ENCODE measurements at places on chromosomes 2 and 18. TPM values are rescaled to one million over a fixed set of nuclear protein-coding genes. Genes with fewer than 3 reads are reported as not detected.

GRCh38 chr2:161420406-161421074 lies 4.4 kb downstream of the TBR1 start:
- no peak overlapping the region for H3K27ac ChIP-seq
- DNase-seq, result no peak
- no peaks in the 10 kb centered on the region for H3K36me3 ChIP-seq
- no peak overlapping the region for H3K4me3 ChIP-seq
- peaks cover 40% of the 10 kb centered on the region for H3K4me1 ChIP-seq

- no peaks in the 10 kb centered on the region for H3K36me3 ChIP-seq
- DNase-seq, result no peak
- no peak overlapping the region for H3K4me3 ChIP-seq
- H3K4me1 ChIP-seq, result no peaks in the 10 kb centered on the region
- no peak overlapping the region for H3K27ac ChIP-seq
- no peaks in the 10 kb centered on the region for H3K27me3 ChIP-seq
Measured at GRCh38 chr18:45993438-45993837, 26.3 kb upstream of the EPG5 start.

DNA sequence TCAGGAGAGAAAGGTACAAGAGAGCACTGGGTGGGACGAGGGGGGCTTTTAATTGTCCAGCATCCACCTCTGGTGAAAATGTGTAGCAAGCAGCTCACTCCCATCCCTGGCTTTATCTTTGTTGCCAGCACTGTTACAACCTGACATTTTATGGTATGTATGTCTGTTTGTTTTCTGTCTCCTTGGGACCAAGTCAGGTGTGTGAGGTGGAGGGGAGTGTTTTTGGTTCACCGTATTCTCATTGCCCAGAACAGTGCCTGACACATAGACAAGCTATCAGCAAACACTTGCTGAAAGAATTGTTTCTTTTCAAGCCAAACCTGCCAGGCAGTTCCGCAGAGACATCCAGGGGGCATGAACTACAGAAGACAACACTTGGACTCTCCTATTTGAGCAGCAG lies 24.7 kb downstream of the TGFA start:
- H3K4me3 ChIP-seq, result no peak overlapping the region
- H3K36me3 ChIP-seq, result no peaks in the 10 kb centered on the region
- H3K27ac ChIP-seq, result no peak overlapping the region
- H3K4me1 ChIP-seq, result peaks cover 61% of the 10 kb centered on the region
- DNase-seq, result no peak

GRCh38 chr2:195461010-195461409 lies 196.0 kb upstream of the SLC39A10 start:
- no peak for DNase-seq
- H3K4me3 ChIP-seq, result no peak overlapping the region
- H3K27ac ChIP-seq, result no peak overlapping the region
- no peaks in the 10 kb centered on the region for H3K4me1 ChIP-seq
- no peaks in the 10 kb centered on the region for H3K27me3 ChIP-seq

DNA sequence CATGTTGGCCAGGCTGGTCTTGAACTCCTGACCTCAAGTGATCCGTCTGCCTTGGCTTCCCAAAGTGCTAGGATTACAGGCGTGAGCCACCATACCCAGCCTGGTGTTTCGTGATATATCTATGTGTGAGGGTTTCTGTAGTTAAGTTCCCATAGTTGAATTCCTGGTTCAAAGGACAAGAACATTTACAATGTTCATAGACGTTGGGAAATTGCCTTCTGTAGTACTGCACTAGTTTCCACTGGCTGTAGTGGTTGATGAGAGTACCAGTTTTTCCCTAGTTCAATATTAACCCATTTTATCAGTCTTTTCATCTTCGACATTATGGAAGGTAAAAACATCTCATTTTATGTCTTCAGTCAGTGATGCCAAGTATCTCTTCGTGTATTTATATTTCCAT lies 171.0 kb downstream of the NEDD4L start:
- peaks cover 25% of the 10 kb centered on the region for H3K4me1 ChIP-seq
- H3K27me3 ChIP-seq, result no peaks in the 10 kb centered on the region
- no peak for DNase-seq
- no peaks in the 10 kb centered on the region for H3K36me3 ChIP-seq
- no peak overlapping the region for H3K4me3 ChIP-seq

DNA sequence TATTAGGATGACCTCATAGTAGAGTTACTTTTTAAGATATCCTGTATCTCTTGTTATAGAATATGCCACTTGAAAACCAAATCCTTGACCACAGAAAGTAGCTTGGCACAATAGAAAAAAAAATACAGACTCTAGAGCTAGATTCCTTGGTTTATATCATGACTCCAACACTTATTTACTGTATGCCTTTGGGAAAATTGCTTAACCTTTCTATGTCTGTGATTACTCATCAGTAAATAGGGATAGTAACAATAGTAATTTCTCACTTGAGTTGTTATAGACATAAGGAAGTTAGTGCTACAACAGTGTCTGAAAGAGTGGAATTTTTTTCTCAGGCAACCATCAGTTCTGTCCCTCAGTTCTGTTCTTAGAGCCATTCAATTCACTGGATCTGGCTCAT lies 193.8 kb downstream of the GULP1 start:
- H3K36me3 ChIP-seq, result no peaks in the 10 kb centered on the region
- no peak overlapping the region for H3K27ac ChIP-seq
- H3K4me1 ChIP-seq, result no peaks in the 10 kb centered on the region
- H3K27me3 ChIP-seq, result no peaks in the 10 kb centered on the region
- no peak overlapping the region for H3K4me3 ChIP-seq

DNA sequence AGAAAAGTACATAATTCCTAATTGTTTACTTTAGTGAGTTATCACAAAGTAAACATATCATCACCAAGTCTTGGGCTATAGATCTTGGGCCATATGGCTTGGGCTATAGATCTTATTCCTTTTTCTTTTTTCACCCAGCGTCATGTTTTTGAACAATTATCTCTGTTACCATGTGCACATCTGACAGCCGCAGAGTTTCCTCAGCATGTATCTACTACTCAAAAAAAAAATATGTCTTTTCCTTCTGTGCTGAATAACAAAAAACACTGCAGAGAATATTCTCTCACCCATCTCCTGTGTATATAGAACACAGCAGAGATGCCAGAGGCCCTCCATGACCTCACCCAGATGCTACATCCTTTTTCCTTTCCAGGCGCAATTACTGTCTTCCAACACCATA lies 76.2 kb upstream of the MYO3B start:
- no peak for DNase-seq
- no peak overlapping the region for H3K4me3 ChIP-seq
- no peaks in the 10 kb centered on the region for H3K36me3 ChIP-seq
- no peak overlapping the region for H3K27ac ChIP-seq
- no peaks in the 10 kb centered on the region for H3K27me3 ChIP-seq

- no peak overlapping the region for H3K4me3 ChIP-seq
- H3K27me3 ChIP-seq, result no peaks in the 10 kb centered on the region
- H3K27ac ChIP-seq, result no peak overlapping the region
- H3K36me3 ChIP-seq, result no peaks in the 10 kb centered on the region
Measured at GRCh38 chr2:39719317-39719716, 53.6 kb downstream of the TMEM178A start.

Gene PARD6G
- total RNA-seq, result 33.3 TPM

Gene PRKRA
- 54.9 TPM for total RNA-seq

Gene PRKAG3
- not detected for total RNA-seq

Gene MAP3K19
- 0.15 TPM for total RNA-seq

Gene SFT2D3
- 15.5 TPM for total RNA-seq

Gene MTCL1
- 2.4 TPM for total RNA-seq

Gene NCKAP5
- total RNA-seq, result 1.2 TPM
